ENCODE measurements at places on chromosomes 6 and 20. TPM values are rescaled to one million over a fixed set of nuclear protein-coding genes. Genes with fewer than 3 reads are reported as not detected.

DNA sequence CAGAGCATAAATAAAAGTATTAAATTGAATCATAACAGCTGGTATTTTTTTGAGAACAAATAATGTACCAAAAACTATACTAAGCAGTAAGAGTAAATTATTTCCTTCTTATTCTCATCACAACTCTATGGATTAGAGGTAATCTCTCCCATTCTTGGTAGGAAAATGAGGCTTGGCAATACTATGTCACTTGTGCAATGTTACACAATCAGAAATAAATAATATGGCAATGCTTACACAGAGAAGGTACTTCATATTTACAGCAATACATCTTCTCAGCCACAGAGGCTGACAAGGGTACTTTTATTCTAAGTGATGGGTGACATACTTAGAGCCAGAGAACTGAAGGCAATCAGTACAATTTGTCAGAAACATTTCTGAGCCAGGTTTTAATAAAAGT lies 3.9 kb downstream of the DST start:
- DNase-seq = no peak

FAM162B gene
- total RNA-seq = not detected

CPXM1 gene
- not detected for total RNA-seq

DNA sequence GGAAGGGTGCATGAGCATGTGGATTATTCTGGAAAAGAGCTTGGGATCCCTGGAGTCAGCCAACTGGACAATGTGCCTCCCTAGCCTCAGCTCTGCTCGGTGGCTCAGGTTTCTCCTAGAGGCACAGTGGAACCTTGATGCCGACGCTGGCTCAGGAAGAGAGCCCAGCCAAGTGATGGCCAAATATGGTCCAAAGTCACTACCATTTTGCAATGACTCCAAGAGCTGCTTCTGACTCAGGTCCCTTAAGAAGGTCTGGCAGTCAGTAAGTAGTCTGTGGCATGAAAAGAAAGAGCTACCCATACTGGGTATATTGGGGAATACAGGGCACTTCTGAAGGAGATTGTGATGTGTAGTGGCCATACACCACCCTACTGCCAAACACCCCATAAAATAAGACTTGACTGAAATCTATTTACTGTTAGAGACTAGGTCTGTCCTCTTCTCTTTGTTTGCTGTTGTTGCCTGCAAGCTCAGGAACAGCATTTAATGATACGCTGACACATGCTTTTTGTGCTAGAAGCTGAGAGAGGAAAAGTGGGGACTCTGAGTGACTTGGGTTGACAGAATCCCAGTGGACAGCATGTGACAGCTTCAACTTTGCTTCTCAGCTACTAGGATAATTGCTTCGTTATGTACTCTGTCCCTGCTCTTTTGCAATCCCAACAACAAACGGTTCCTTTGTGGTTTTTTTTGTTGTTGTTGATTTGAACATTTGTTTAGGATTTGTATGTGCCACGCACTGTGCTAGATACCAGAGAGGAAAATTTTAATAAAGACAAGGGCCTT lies 30.3 kb upstream of the OGFRL1 start:
- DNase-seq = no peak

DNA sequence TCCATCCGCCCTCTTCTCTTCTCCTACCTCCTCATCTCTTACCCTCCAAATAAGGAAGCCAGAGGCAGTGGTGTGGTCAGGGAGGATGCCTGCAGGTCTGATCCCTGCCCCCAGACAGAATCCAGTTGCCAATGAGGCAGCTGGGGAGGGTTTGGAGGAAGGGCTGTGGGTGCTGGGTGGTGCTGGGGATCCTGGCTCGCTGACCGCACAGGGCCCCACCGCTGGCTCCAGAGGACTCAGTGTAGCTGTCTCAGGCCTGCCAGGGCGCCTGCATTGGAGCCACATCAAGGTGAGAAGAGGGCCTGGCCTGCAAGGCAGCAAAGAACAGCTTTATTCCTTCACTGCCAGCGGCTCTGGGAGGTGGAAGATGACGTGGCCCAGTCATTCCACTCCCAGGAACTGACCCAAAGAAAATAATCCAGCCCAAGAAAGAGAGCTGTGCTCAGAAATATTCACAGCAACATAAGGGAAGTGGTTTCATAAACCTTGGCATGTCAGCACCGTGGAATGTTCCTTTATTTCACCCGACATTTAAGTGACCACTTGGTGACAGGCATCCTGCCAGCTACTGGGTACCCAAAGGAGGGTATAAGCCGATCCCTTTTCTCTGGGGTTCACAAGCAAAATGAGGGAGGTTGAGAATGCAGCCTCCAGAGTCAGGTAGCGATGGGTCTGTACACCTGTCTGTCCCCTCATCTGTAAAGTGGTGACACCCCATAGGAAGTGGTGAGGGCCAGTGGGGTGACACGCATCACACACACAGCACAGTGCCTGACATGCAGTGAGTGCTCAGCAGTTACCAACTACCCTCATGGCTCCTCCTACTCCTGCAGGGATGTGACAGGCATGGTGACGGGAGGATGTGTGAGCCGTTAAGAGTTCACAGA lies 125.1 kb downstream of the SNX5 start:
- peak; percentile 78 for DNase-seq

SH3BGRL2 gene
- total RNA-seq = 27.4 TPM

- peak; percentile 62 for DNase-seq
These were observed 51.0 kb upstream of the TFAP2A start for GRCh38 chr6:10465629-10466499.

TXLNB gene
- total RNA-seq = not detected

PRND gene
- not detected for total RNA-seq
